CD4-positive, alpha-beta T cell treated with Interleukin-6 for 4 hours (primary cell): ENCODE measurements at places on chromosomes 2 and 18.
A peak's percentile ranks its signal among the peaks of the same experiment; 100 is the strongest.

- DNase-seq: no peak
Measured at GRCh38 chr2:217820091-217820819, 182.5 kb downstream of the TNS1 start.

GRCh38 chr2:215071676-215072075, 66.8 kb downstream of the ABCA12 start:
- DNase-seq: no peak

GRCh38 chr2:74416778-74417177, 4.6 kb downstream of the C2orf81 start:
- no peak for DNase-seq

DNA sequence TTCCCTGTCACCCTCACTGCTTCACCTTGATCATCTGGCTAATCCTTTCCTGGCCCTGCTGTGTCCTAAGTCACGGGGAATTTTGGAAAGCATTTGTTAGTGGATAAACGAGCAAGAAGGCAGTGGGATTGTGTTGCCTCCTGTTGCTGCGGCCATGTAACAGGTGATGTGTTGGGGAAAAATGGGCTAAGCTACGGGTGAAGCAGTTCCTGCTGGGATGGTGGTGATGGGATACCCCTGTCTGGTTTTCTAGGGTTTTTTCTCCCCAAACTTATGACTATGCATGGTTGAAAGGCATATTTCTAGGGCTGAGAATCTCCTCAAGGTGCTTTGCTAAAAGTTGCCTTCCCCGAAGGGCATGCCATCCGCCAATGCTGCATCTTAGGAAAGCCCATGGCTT, 68.1 kb downstream of the WDSUB1 start:
- no peak for DNase-seq

- DNase-seq: no peak
Measured at GRCh38 chr2:223100061-223100511, 48.1 kb downstream of the KCNE4 start.

DNA sequence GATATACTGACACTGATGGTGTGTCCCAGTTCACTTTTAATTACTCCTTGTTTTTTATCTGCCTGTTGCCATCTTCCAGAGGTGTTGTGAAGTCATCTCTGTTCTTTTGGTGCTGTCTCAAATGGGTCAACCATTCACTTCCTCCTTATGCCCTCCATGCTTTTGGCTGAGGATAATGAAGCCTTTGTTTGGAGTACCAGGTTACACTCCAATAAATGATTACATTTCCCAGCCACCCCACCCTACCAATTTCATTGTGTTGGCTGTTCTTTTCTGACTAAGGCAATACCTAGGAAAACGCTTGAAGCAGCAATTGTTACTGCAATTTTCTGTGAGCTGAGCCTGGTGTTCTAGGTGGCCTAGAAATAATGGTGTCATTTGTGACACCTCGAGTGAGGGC, 29.8 kb upstream of the ACTG2 start:
- no peak for DNase-seq

GRCh38 chr2:239540174-239540573, 139.4 kb upstream of the HDAC4 start:
- DNase-seq: no peak

- no peak for DNase-seq
Measured at GRCh38 chr18:48129621-48130082, 199.2 kb upstream of the SMAD2 start.

DNA sequence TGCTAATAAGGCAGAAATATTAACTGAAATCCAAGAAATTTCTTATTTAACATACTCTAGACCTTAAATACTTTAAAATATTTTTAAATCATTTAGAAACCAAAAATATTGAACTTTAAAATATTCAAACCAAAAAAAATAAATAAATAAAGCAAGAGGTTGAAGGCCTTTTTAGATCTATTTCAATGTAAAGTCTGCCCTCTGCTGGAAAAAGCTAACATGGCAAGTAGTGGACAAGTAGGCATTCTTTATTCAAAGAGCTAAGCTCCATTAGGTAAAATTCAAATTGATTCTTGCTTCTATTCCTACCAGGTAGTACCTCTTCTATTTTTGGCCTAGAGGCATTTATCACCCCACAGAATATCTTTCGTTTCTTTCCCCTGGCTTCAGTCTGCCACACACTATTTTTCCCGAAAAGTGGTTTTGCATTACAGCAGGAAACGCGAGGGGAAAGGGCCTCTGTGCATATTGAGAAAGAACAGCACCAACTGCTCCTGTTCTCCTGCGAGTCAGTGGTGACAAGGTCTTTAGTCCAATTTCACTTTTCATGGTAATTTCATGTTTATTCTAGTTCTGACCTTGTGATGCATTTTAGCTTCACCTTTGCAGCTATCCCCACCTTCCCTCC, 20.4 kb downstream of the IFIH1 start:
- peak; percentile 66 for DNase-seq

DNA sequence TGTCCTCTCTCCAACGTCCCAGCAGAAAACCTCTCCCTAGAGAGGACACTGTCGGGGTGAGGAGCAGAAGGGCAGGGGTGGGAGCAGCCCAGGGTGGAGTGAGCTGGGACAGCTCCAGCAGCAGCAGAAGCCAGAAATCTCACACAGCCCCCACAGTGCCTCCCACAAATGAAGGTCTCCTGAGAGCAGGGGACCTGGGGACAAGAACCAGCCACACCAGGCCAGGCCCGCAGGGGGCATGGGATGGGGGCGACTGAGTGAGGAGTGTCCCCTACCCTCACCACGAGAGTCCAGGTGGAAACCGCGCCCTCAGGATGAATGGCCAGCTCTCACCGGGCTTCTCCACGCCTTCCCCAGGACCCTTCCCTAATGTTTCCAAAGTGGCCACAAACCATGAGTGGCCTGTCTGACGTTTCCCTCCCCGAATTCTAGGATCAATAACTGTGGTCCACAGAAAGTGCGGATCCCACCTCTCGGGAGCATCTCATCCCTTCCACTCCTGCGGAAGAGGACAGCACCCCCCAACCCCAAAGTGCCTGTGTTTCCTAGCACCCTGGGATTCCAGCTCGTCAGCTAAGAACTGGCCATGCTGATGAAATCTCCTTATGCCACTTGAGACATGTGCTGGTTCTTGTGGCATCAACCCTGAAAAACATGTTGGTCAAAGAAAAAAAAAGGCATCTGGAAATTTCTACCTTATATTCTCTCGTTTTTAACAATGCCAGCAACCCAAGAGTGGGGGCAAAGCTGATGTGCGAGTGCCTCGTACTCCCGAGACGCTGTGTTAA, 121.1 kb downstream of the HDAC4 start:
- DNase-seq: peak; percentile 0

- no peak for DNase-seq
Measured at GRCh38 chr2:7844414-7844965, 837.4 kb upstream of the ID2 start.

DNA sequence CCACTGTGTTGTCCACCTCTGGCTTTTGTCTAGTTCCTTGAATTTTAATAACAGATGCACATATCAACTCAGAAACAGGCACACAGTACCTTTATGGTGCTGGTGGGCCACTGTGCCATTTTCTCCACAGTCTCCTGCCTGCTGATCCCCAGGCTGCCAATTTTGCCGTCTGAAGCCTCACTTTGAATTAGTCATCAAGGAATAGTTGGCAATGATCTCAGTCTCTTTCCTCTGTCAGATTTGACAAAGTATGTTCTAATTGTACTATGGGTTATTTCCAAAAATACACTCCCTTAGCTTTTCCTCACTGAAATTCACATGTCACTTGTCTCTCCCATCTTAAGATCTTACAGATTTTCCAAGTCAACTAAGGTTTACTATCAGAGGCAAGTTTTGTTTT, 140.7 kb downstream of the ZNF516 start:
- no peak for DNase-seq

- no peak for DNase-seq
Measured at GRCh38 chr2:123513351-123513750, 511.7 kb upstream of the CNTNAP5 start.

GRCh38 chr2:134386310-134386709, 132.4 kb downstream of the MGAT5 start:
- no peak for DNase-seq

DNA sequence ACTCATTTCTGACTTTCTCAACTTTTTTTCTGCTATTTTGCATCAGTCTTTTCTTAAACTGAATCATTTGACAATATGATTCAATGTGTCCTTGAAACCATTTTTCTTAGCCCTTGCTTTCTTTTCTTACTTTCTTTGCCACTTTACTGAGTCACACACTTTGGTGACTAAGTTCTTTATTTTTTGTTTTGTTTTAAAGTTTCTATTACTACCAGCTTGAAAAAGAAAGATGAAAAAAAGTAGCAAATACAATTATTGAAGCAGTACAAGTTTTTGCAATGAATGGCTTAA, 116.5 kb downstream of the DOCK10 start:
- DNase-seq: no peak

- peak; percentile 38 for DNase-seq
Measured at GRCh38 chr2:43609290-43609918, 13.6 kb upstream of the THADA start.

- no peak for DNase-seq
Measured at GRCh38 chr2:13638181-13638580, 921.4 kb downstream of the TRIB2 start.

DNA sequence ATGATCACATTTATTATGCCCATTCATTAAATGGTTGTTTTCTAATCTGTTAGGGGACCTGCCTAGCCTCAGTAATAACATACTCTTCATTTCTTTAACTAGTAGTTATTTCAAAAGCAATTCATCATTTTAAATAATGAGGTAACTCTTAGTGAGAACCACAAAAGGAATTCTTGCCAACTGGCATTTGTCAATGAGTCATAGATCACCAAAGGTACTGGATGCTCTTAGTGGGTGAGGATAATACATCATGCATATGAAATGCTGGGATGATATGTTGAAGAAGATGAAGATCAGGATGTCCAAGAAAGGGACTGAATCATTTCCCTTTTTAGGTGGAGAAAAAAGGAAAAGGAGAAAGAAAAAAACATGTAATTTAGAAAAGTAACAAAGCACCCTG, 826.2 kb upstream of the DDX18 start:
- no peak for DNase-seq

DNA sequence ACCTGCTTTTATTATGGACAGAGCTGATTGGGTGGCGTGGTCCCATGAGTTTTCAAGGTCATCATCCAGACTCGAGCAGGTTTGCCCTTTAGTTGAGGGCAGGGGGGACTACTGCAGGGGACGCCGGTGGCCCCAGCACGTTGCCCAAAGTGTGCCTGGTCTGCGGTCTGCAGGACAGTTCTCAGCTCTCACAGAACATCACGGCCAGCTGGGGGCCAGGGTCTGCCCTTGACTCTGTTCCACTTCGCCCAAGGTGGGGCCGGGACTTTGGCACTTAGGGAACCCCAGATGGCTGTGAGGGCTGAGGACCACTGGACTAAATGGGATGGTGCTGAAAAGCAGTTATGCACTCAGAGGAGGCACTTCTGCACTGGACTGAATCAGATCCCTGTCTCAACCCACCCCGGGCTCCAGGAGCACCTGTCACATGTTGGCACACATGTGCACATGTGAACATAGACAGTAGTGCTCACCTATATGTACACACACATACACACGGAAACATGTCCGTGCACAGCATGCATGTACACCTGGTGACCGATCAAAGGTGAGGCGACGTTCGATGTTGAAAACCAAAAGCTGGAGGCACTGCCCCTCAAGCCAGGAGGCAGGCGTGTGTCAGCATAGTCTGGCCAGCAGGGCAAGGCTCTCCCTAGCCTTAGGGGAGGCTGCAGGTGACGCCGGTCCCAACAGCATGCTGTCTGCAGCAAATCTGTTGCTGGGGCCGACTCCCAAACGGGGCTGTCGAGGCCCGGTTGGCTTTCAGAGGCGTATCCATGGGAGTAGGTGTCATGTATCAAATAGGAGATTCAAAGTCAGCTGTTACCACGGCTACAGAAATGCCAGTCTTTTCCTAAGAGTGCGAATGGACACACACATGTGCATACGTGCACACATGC, 10.2 kb downstream of the ANO7 start:
- no peak for DNase-seq

- no peak for DNase-seq
Measured at GRCh38 chr2:20366672-20367116, 16.1 kb upstream of the PUM2 start.

GRCh38 chr2:101766871-101767739, 69.6 kb downstream of the MAP4K4 start:
- no peak for DNase-seq

DNA sequence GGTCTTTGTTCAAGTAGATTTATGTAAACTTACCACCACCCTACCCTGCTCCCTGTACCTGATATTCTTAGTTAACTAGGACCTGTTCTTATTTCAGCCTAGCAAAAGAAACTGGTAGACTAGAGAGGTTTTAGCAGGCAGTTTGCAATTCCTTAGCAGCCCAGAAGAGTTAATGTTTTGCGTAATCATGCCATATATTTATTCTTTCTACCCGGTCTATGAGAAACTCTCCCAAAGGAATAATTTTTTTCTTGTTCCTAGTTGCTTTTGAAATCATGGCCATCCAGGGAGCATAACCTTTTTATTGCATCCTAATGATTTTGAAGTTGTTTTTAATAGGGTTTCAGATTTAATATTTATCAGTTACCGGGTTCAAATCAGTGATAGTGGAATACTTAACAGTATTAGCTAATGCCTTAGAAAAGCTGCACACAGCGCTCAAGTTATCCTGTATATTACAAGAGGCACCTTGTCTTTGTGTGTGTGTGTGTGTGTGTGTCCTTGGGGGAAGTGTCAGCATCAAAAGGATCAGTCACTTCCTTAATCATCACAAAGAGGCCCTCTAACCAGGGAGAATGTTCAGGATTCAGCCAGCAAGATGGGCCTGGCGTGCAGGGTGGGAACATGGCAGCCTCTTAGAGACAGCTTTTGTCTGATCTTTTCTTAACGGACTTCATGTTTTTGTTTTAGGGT, 52.9 kb downstream of the CABLES1 start:
- DNase-seq: no peak

- no peak for DNase-seq
Measured at GRCh38 chr2:2656115-2657011, 325.3 kb upstream of the MYT1L start.

GRCh38 chr2:169386722-169387121, 24.4 kb upstream of the LRP2 start:
- no peak for DNase-seq

GRCh38 chr2:177413703-177414102, 21.1 kb downstream of the AGPS start:
- DNase-seq: no peak

DNA sequence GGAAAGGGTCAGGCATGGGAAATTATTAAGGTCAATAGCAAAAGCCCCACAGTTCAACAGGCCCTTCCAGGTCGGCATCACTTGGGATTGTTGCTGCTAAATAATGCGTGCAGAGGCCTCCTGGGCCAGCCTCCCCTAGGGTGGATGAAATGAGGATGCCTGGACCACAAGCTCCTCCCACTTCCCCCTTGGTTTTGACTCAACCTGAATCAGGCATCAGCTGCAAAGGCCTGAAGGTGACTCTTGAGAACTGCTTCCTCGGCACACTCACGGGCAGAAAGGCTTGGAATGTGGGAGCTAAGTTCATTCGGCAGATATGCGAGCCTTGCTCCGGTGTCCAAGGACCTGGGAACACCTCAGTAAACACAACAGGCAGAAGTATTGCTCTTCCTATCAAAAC, 69.3 kb downstream of the MBP start:
- DNase-seq: peak; percentile 90

GRCh38 chr2:185796758-185797157, 58.2 kb downstream of the FSIP2 start:
- no peak for DNase-seq
